ENCODE measurements at places on chromosomes 2 and 18.

DNA sequence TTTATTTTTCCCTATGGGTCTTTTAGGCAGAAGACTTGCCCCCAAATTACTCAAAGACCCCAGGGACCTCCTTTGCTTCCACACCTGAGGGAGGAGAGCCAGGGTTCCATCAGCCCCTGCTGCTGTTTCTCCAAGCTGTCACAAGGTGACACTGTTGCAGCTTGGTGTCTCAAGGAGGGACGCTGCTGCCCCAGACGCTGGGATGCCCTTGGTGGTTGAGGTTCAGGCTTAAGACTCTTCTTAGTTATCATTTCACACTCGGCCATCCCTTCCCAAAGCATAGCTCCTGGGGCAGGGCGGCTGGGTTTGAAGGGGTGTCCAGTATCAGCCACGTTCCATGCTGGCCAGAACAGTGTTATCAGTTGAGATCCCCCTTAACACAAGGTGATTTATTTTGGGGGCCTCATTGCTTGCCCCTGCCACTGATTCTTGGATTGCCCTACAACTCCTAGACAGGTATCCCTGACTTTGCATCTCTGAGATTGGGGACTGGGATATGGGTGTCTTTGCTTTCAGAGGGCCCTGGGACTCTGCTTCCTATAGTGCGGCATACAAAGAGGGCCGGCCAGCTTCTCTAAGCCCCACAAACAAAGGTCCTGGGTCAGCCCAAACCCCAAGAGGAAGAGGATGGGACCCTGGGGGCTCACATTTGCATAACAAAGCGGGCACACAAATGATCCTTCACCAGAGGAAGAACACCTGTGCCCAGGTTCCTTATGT, 22.7 kb downstream of the GPR55 start:
- peak; percentile 41 for DNase-seq

- no peak for DNase-seq
These were observed 180.9 kb downstream of the ZBTB7C start for GRCh38 chr18:48228301-48228715.

- DNase-seq: no peak
These were observed 31.6 kb downstream of the KCNK3 start for GRCh38 chr2:26723991-26724750.

- no peak for DNase-seq
These were observed 318.2 kb upstream of the SLC39A10 start for GRCh38 chr2:195338856-195339255.

DNA sequence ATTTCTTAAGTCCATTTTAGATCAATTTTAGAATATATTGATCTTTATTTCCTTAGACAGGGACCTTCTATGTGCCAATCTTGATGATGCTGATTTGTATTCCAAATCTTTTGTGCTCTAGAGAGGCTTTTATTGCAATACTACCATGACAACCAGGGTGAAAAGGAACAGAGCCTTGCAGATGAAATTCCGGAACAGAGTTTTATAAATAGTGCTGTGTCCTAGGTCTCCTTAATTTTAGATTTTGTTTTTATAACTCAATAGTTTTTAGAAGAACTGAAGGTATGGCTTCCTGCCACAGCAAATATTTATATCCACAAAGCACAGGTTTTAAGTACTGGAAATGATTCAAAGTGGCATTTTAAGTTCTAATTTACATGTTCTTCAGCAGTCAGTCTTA, 160.2 kb downstream of the PMAIP1 start:
- DNase-seq: no peak

DNA sequence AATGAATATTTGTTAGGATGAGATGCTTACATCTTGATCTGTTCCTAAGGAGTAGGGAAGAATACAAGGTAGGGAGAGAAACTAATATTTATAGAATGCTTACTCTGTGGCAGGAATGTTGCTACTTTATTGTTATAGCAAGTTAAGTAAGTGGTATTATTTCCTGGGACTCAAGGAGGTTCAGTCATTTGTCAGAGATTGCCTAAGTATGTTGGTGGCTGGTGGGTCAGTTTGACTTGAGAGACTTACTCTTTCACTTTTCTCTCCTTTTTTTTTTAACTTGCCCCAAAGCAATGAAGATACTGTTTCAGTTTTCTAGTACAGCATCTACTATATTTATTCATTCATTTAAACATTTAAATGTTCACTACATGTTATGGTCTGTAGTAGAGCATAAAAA, 209.2 kb upstream of the STON1 start:
- DNase-seq: no peak

GRCh38 chr2:240577281-240578109, 9.0 kb upstream of the CAPN10 start:
- no peak for DNase-seq

DNA sequence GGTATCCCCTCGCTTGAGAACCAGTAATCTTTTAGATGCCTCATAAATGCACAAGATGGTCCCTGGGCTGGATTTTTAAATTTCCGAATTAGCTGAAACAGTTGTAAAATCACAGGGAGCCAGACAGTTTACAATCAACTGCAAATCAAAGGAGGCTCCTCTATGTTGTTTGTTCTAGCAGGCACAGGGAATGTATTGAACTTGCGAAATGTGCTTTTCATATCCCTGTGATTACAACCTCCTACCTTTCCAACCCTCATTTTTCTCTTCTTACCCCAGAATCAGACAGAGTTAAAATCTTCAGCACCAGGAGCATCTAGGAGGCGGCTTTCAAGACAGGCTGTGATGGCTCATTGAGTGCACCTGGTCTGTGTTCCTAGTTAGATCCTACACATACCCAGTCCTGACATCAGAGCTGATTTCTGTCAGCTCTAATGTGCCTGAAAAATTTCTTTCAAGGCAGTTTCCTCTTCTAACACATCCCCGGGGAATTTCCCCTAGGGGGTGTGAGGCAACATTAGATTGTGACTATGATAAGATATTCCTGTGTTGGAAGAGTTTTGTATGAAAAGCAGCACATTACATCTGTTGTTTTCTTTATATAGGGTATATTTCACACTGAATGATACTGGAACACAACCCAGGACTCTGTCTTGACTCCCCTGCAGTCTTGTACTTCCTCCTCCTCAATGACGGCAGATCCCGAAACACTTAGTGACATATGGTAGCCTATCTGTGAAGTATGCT, 17.9 kb upstream of the CAVIN2 start:
- DNase-seq: no peak

DNA sequence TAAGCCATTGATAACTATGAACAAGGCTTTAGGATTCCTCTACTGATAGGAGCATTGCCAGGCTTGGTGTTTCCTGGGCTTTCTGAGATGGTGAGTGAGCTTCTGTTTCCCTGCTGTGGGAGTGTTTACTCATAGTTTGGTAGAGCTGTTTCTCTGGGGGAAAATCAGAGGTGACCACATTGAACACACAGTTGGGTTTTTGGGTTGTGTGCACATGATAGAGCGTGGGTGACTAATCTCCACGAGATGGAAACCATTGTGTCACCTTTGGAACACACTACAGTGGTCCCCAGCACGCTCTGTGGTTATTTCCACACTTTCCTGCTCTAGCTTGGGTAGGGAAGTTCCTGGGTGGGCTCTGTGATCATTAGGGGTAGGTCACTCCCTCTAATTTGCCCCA, 5.4 kb downstream of the IL1R1 start:
- DNase-seq: peak; percentile 69

DNA sequence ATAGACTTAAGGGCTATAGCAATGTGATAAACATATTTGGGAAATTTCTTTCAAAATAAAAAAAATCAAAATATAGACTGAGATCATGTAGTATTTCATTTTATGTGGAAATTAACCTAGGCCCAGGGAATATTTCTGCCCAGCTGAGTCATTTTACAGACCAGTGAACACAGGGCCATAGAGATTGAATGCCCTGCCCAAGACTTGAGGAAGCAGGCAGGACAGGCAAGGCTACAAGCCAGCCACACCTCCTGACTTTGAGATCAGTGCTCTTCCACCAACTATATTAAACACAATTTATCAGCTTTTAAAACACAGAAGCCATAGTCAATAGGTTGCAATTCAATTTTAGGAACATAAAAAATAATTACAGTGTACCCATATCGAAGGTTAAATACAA, 12.9 kb downstream of the CCDC148 start:
- no peak for DNase-seq
